Kasumi-1 (cell line): ENCODE measurements at places on chromosomes 13 and 19.

DNA sequence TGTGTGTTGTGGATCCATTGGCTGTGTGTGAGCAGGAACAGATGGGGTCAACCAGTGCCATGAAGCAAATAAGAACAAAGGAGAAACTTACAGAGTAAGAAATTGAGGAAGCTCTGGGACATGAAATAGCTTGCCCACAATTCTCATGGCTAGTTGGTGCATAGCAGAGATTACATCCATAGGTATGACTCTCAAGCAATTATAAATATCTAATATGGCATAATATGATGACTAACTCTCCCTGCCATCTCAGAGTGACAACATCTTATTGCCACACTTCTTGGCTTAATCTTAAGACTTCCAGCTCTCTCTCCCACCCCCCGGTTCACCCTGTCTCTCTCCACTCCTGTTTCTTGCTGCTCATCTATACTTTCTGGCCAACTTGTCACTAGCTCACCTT lies 53.3 kb downstream of the OXGR1 start:
- DNase-seq, result no peak

GRCh38 chr13:24080134-24080533 lies 80.4 kb upstream of the SPATA13 start:
- no peak for DNase-seq

DNA sequence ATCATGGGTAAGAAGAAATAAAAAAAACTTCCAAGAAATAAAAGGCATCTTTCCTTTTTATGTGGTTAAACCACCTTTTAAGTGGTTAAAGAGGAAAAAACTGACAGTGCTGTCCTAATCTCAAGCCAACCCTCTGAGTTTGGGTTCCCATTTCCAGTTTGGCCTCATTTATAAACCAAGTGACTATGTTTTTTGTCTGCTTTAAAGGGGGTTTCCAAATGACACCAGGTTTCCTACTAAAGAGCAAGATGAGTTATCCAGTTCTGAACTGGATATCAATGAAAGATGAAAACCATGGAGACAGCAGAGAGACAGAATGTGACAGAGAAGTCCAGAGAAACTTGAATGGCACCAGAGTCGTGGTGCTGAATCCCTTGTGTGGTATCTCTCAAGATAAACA lies 251.5 kb downstream of the ABCC4 start:
- DNase-seq, result no peak

DNA sequence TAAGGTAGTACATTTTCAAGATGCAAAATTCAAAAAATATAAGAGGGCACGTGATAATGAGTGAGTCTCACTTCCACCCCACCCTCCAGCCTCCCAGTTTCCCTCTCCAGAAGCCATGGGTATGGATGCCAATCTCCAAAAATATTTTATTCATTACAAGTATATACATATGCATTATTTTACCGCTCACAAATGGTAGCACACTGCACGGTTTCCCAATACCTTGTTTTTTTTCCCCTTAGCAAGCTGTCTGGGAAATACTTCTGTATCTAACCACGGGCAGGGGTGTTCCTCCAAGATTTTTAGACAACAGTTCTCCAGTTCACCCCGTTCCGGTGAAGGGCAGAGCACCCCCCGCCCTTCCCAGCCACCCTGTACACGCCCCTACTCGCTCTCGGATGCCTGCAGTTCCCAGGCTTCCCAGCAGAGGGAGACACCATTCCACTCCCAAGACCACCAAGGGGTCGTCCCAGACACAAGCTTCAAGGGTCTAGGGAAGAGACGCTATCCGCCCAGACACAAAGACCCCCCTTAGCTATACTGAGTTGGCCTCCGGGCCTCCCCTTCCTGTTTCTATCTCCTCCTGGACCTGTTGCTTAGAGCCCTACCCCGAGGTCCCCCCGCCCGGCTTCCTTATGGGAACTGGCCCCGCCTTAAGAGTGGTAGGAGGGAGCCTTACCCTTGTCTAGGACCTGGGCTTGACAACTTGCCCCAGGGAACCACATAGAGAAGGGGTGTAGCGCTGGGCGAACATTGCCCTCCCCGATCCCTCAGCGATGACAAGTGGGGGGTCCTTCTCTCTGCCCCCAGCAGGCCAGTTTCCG lies 1.1 kb upstream of the FXYD3 start:
- DNase-seq, result peak; percentile 62

DNA sequence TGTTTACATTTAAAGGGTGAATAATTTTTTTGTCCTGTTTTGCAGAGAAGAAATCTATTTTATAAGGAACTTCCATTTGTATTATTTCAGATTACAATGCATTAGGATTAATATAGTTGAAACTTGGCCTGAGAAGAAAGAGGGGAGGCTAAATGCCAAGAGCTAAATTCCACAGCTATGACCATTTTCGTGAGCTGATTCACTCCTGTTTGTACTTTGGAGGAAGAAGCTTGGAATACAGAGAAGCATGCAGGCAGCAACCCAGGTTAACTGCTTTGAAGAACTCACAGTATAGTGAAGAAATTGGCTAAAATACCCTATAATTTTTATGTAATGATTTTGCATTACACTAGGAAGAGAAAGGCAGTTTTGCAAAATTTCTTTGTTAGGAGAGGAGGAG lies 309.4 kb upstream of the KLF12 start:
- no peak for DNase-seq

- no peak for DNase-seq
Measured at GRCh38 chr13:40613914-40614313, 52.5 kb downstream of the FOXO1 start.

DNA sequence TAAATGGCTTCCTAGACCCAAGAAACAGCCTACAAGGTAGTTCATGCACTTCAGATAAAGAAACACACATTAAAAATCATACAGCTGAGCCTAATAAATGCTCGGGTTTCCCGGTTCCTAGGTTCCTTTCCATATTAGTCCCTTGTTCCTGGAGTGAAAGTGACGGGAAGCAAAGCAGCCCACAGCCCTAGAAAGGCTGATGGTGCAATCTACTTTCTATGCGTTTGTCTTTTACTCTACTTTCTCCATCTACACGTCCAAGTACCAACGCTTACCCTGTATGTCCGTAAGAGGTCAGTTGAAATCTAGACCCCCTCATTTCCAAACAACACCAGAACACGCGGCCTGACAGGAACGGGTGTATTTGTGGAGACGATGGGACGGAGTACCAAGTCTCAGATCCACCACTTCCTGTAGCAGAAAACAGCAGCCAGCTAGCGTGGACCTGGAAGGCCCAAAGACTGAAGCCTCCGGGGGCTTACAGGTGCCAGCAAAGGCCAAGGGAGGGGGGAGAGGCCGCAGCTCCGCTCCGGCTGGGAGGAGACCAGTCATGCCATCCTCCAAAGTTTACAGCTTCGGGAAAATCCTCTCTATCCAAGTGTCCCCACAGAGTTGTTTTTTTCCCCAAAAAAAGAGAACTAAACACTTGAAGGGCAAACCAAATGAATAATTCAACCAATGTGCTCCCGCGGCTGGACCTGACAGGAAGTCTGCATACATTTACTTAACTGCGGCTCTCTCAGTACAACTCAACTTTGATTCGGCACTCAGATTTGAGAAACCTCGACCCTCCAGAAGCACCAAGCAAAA lies 34.1 kb downstream of the STK24 start:
- peak; percentile 85 for DNase-seq

- no peak for DNase-seq
Measured at GRCh38 chr19:39823686-39824085, 10.3 kb downstream of the DYRK1B start.

DNA sequence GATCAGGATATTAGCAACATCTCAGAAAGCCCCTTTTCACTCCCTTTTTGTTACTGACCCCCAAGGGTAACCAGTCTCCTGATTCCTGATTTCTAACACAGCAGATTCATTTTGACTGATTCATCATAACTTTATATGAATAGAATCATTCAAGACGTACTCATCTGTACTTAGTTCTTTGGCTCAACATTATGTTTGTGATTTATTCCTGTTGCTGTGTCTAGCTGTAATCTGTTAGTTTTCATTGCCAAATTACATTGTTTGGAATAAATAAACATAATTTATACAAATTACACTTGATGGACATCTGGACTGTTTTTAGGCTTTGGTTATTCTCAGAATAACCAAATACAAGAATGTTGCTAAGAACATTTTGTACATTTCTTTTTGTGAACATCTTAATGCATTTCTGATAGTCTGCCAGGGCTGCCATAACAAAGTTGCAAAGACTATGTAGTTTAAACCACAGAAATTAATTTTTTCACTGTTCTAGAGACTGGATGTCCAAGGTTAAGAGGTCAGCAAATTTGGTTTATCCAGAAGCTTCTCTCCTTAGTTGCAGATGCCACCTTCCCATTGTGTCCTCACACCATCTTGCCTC lies 62.8 kb upstream of the EDNRB start:
- DNase-seq, result no peak

DNA sequence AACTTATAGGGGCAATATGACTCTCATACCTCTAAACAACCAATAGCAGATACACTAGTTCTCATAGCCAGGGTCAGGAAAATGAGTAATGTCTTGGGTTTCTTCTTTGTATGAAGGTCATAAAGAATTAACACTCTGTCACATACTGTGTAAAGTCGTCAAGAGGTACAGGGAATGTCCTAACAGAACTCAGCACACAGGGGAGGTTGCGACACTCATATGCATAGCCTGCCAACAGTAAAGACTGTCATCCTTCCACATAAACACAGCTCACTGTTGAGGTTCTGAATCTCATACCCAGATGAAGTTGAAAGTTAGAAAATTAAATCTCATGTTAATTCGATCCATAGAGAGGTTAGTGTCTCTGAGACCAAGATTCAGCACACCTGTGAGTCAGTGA lies 34.2 kb upstream of the ZNF254 start:
- no peak for DNase-seq

- peak; percentile 90 for DNase-seq
Measured at GRCh38 chr13:46168341-46168740, 13.6 kb downstream of the LCP1 start.

- no peak for DNase-seq
Measured at GRCh38 chr13:27194209-27194608, 22.6 kb upstream of the USP12 start.

- DNase-seq, result peak; percentile 25
Measured at GRCh38 chr13:48533961-48534600, 1.2 kb upstream of the RCBTB2 start.

DNA sequence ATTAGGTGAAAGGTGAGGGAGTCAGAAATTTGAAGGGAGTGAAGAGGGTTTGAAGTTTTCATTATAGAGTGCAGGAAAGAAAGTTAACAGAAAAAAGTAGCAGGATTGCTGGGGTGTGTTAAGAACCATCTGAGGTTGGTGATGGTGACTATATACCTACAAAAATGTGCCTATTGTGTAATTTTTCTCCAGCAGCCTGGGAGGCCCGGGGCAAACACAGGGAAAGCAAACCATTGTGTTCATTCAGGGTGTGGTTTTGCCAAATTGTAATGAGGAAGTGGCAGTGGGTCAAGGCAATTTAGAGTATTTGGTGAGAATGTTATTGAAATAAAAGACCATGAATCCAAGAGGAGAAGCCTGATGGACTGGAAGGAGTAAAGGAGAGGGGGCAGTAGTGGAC lies 8.2 kb upstream of the SUCLA2 start:
- DNase-seq, result peak; percentile 17

DNA sequence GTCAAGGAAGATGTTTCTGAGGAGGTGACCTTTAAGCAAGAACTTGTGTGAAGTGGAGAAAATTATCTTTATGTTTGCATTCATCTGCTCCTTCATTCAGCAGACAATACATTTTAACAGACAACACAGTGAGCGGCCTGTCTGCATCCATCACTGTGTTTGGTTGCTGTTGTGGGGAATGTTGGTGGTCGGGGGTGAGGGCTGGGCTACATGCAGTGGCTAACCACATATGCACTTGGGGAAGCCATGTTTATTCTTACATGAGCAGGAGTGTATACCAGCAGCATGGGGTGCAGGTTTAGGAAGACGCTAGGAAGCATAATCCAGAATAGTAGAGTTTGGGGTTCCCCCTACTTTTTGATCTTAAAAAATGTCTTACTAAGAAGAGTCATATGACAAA lies 66.4 kb downstream of the DHRS12 start:
- DNase-seq, result no peak

DNA sequence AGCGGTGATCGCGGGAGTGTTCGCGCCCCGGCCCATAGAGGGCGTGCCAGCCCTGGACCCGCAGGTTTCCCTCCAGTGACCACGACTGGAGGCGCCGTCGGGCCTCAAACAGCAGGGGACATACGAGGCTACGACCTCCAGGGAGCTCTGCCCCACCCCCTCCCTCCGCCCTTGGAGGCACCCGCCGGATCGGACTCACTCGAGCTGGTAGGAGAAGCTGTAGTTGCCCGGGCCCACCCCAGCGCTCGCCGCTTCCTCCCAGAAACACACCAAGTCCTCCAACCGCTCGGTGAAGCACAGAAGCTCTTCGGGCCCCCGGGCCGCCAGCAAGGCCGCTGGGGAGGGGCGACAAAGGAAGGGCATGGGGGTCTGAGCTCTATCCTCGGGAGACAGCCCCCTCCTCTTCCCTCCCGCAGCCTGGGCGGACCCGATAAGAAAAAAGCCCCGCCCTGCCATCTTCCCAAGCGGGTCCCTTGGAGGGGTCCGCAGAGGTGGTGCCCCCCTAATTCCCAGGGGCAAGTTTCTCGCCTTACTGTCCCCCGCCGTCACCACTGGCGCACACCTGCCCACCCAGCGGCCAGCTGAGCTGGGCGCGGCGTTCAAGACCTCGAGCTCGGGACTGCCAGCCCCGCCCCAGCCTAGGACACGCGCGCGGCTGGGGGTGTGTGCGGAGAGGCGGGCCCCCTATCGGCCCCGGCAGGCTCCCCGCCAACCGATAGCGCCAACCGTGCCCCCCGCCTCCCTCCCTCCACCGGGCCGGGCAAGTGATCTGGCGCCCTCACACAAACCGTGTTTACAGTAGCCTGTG lies 1.0 kb downstream of the EPOR start:
- DNase-seq, result peak; percentile 47

GRCh38 chr13:79874396-79875360 lies 393.7 kb downstream of the NDFIP2 start:
- DNase-seq, result no peak

DNA sequence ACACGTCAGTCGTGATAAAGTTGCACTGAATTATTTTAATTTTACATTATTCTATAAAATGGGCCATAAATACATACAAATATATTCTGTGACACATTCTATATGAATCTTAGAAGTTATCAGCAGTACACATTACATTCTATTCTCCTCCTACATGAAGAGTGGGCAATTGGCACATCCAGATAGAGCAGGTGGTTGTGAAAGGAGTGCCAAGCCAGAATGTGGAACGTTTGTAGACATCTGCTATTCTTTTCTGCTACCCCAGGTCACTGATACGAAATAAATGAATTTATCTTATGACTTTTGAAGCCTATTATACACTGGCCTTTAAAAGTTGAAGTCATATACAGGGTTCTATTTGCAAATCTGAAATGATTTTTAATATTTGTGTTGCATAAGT lies 373.2 kb downstream of the PCDH17 start:
- DNase-seq, result no peak

DNA sequence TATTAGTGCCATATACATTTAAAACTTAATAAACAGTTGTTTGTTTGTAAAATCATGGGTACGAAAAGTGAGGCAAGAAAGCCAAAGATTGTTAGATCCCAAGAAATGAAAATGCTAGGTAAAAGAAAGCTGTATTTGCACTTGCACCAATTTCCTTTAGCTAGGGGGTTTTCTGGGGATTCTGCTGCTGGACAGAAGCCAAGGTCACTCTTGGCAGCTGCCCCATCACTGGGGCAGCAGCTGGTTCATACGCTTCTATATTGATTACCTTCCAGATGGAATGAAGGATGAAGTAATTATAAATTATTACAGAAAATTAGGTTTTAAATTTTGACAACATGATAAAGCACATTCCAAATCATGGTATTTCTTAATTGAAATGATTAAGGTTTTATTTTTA lies 127.4 kb downstream of the SLITRK5 start:
- DNase-seq, result no peak
